Activated naive CD4-positive, alpha-beta T cell treated with anti-CD3 and anti-CD28 coated beads, Interleukin-2, amount 10 ng/mL, durations not matched to agents 7 days and 5 days (primary cell): ENCODE measurements at places on chromosomes 5 and 9.

DNA sequence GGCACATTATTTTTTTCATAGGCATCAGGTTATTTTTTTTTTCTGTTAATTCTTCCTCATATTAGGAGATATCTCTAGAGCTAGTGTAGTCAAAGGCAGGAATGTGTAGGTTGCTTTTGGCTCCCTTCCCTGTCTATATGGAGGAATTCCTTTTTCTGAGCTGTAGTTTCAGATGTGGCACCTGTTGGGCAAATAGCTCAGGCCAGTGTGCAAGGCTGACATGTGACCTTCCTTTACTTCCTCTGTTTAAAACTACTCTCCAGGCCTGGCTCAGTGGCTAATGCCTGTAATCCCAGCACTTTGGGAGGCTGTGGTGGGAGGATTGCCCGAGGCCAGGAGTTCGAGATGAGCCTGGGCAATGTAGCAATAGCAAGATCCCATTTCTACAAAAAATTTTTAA lies 40.5 kb upstream of the KIAA1958 start:
- DNase-seq, result no peak

- DNase-seq, result no peak
Measured at GRCh38 chr9:114048533-114049415, 29.3 kb downstream of the AMBP start.

- DNase-seq, result no peak
Measured at GRCh38 chr5:13187186-13187585, 757.3 kb downstream of the DNAH5 start.

DNA sequence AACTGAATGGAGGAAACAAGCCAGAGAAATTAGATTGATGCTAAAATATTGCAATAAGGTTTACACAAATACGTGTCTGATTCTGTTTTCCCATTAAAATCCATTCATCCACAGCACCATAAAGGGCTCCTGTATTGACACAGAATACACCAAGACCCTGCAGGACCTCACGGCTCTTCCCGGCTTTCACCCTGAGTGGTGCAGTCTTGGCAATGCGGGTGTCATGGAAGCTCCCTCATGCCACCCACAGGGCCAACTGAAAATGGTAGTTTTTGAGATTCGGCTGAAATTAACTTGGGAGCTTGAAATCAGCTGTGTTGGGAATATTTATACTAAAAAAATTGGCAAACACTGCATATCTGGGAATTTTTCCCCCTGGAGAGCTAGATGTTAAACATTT lies 17.3 kb upstream of the EXOC3 start:
- DNase-seq, result peak; percentile 55

- DNase-seq, result no peak
Measured at GRCh38 chr5:168211936-168212335, 79.5 kb upstream of the WWC1 start.

DNA sequence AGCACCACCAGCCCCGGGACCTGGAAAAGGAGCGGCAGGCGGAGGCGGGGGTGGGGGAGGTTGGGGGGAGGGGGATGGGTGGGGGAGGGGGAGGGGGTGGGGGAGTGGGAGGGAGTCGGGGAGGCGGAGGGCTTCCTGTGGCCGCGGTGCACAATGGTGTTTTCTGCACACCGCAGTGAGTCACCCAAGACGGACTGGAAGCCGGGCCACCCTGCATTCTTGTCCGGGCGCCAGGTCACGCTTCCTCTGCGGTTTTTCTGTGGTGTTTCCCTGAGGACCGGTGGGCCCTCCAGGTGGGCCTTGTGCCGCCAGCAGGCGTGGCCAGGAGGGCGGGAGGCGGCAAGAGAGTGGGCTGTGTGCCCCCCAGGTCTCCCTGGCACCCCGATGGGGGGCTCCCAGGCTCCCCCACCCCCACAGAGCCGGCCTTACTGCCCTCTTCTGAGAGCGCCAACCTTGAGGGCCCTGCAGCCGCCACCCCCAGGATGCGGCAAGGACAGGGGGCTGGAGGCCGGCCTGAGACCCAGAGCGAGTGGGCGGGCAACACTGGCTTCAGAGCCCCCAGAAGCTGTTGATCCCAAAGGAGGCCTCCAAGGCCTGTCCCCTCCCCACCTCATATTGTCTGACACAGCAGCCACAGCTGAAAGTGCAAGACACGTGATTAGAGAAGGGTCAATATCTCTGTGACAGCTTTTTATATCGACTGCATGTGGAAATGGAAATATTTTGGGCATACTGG lies 11.1 kb downstream of the EXD3 start:
- DNase-seq, result peak; percentile 54

GRCh38 chr5:138694146-138694545 lies 59.1 kb upstream of the CTNNA1 start:
- no peak for DNase-seq

- DNase-seq, result peak; percentile 55
Measured at GRCh38 chr5:139745800-139746690, 49.6 kb upstream of the PSD2 start.

GRCh38 chr9:136711751-136712689 lies at the start of gene DIPK1B:
DIPK1B (plus strand) TSS chr9:136712572; CDS start chr9:136712666, 94 bp downstream.
- DNase-seq, result no peak

- DNase-seq, result no peak
Measured at GRCh38 chr5:97090944-97091343, 51.5 kb downstream of the LIX1 start.

GRCh38 chr9:91886414-91887076 lies 63.5 kb downstream of the ROR2 start:
- DNase-seq, result no peak

- DNase-seq, result no peak
Measured at GRCh38 chr9:36443581-36443980, 43.5 kb upstream of the RNF38 start.

DNA sequence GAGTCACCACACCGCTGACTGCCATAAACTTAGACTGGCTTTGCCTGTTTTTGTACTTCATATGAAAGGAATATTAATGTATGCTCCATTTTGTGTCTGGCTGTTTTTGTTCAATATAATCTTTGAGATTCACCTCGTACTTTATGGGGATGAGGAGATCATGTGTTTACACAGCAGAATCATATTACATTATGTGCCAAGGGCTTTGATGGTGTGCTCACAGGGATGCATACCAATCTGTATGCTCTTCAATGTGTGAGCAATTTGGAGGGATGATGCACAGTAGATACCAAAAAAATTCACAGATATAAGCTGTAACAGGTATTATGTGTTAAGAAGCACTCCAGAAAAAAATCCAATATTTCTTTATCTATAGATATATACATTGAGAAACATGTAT lies 113.7 kb downstream of the GABRB2 start:
- no peak for DNase-seq

- no peak for DNase-seq
Measured at GRCh38 chr5:144195448-144195847, 24.8 kb downstream of the KCTD16 start.

GRCh38 chr9:100108559-100108958 lies 9.5 kb downstream of the INVS start:
- no peak for DNase-seq

DNA sequence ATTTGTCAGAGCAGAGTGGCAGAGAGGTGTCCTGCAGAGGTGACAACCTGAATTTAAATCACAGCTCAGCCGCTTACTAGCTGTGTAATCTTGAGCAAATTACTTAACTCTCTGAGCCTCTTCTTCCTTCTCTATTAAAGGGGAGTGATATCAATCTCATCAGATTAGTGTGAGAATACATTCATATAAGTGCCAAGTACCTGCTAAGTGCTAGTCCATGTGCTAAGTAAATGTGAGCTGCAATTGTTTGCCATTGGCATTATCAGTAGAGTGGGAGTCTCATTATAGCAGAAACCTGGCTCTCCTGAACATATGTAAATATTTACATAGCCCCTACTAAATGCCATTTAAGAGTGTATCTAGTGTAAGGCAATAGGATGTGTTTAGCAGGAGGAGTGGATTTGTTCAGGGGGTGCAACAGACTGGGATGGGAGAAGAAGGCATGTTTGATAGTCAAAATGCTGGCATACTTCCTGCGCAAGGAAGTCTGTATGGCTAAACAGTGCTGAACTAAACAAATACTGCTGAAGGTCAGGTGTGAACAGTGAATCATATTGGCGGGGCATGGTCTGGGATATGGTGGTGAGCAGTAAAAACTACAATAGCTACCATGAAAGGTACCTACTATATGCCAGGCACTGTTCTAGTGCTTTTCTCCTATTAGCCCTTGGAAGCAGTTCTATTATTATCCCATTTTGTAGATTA lies 74.5 kb downstream of the F2RL2 start:
- no peak for DNase-seq

GRCh38 chr9:13140843-13141592 lies 138.5 kb downstream of the MPDZ start:
- no peak for DNase-seq

DNA sequence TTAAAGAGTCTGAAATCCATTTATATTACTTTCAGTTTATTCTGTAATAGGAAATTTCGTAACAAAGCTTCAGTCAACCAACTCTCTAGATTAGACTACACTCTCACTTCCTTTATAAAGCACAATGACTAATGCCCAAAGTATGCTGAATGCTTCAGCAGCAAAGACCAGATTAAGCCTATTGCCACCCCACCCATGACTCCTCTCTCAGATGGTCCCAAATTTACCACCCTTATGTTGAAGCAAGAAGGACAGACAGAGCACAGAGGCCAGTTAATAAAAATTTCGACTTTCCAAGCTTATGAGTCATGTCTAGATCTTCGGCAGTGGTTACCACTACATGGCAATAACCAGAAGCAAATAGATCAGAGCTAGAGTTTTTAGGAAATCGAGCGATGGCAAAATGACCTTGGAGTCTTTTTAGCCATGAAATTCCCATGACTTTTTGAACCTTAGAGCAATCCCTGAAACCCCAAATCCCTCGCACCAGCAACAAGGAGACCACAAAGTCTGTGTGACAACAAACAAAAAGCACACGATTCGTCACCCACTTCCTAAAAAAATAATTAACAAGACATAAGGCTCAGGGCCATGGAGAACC lies 287.8 kb upstream of the RASA1 start:
- DNase-seq, result no peak

DNA sequence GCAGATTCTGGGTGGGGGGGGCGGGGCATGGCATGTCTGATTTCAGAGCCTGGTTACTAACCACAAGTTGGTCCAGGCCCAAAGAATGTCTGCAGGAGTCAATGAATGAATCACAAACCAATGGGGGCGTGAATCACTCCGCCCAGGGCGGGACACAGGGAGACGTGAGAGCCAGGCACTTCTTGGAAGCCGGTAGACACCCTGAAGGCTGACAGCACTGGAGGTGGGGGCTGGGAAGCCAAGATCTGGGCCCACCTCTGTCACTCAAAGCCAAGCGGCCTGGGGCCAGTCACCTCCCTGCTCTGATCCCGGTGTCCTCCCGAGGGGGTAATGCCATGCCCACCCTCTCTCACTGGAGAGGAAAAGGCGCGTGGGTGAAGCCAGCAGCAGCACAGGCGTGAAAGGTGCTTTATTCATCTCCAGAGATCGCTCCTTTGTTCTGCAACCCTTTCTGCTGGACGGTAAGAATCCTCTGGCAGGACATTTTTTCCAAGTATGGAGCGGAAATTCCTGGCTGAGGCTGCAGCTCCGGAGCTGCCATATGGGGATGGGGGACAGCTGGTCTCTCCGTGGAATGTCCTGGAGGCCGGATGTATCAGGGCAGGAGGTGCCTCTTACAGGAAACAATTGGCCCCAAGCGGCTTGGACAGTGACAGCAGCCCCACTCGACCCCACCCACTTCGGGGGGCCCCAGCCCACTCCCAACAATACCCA lies 85.0 kb downstream of the STK10 start:
- no peak for DNase-seq

DNA sequence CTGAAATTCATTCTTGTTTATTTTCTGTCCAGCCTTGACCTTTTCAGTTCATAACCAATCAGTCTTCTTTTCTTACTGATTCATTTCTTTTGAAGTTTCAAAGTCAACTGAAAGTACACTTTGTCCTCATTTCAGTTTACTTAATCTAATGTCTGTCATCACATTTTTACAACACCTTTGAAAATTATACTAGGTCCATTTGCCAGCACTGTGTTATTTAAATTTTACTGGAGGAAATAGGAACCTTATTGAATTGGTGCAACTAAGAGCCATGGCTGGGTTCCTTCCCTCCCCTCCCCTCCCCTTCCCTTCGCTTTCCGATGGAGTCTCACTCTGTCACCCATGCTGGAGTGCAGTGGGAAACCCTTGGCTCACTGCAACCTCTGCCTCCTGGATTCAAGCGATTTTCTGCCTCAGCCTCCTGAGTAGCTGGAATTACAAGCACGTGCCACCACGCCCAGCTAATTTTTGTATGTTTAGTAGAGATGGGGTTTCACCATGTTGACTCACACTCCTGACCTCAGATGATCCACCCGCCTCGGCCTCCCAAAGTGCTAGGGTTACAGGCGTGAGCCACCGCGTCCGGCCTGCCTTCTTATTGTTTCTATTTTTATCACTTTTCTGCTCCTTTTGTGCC lies 6.3 kb downstream of the RMI1 start:
- no peak for DNase-seq

DNA sequence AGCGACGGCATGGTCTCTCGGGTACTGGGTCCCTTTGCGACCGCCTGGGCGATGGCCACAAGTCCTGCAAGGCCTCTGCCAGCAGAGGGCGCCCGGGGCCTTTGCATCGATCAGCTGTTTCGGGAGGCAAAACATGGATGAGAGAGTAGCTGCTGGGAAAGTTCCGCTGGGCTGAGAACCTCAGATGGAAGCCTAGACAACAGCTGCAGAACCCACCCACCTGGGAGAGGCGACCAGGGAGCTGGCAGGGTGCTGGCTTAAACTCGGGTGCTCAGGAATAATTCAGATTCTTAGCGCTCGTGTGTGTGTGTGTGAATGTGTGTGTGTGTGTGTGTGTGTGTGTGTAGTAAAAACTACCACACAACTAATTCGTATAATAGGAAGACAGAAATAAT lies 50.0 kb downstream of the TRIM32 start:
- peak; percentile 68 for DNase-seq

DNA sequence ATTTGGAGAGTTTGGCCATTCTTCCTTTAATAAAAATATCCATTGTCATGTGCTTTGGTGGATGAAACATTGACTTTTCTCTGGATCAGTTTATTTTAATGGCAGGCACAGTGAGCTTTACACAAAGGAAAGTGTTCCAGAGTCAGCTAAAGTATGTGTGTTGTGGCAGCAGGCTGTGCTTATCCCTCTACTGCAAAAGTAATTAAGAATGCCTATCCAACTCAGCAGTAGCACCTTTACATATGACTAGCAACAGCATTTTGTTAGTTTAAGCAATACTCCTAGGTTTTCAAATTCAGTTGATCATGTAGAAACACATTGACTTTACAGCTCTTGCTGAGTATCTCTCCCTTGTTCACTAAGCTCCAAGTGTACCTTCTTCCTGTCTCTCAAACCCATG lies 730.5 kb upstream of the RGMB start:
- DNase-seq, result no peak

- no peak for DNase-seq
Measured at GRCh38 chr5:132387640-132388117, 18.2 kb downstream of the SLC22A5 start.

GRCh38 chr5:87210076-87210475 lies 57.6 kb upstream of the RASA1 start:
- DNase-seq, result no peak

DNA sequence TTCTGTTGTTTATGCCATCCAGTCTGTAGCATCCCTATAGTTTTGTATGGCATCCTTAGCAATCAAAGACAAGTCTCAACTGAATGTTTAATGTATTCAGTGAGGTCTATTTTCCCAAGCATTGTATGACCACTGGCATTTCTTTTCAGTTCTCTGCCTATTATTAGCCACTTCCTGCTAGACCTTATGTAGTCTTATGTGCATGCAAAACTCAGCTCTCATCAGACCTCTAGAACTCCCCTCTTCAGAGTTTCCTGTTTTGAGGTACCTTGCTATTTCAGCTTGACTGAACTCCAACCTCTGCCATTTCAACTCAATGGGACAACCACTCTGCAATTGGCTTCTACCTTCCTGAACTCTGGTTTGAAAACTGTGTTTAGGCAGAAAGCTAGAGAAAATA lies 113.2 kb downstream of the SLC25A46 start:
- DNase-seq, result no peak
